ENCODE measurements at places on chromosomes 12 and 14.

GRCh38 chr12:62516927-62517326 lies 50.3 kb downstream of the MON2 start:
- no peak for DNase-seq

GRCh38 chr14:21940887-21941856 lies 267.6 kb upstream of the OR4E1 start:
- peak; percentile 10 for DNase-seq

GRCh38 chr14:21791749-21792148 lies 118.1 kb upstream of the OR4E1 start:
- DNase-seq: no peak

- no peak for DNase-seq
Measured at GRCh38 chr12:89225808-89226411, 126.4 kb downstream of the DUSP6 start.

- DNase-seq: no peak
Measured at GRCh38 chr12:24901576-24902461, 47.1 kb downstream of the BCAT1 start.

- no peak for DNase-seq
Measured at GRCh38 chr12:26938701-26939062, 412 bp downstream of the FGFR1OP2 start.

GRCh38 chr12:22541496-22542155 lies 2.7 kb downstream of the C2CD5 start:
- no peak for DNase-seq

DNA sequence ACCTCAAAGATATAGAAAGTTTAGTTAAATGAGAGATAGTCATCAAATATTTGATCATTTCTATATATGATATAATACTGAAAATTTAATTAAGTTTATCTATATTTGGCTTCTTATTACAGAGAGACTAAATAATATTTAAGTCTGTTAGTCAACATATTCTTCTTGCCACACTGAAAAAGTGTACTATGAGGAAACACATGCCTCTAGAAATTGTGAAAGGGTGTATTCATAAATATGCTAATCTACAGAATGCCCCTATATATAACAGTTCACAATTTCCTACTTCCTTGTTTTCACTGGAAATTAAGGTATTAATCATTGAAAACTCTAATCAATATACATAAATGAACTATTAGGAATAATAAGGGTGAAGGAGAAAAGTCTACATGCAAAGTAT lies 31.4 kb upstream of the ETV6 start:
- no peak for DNase-seq

GRCh38 chr12:39230086-39230485 lies 212.8 kb downstream of the KIF21A start:
- DNase-seq: no peak

DNA sequence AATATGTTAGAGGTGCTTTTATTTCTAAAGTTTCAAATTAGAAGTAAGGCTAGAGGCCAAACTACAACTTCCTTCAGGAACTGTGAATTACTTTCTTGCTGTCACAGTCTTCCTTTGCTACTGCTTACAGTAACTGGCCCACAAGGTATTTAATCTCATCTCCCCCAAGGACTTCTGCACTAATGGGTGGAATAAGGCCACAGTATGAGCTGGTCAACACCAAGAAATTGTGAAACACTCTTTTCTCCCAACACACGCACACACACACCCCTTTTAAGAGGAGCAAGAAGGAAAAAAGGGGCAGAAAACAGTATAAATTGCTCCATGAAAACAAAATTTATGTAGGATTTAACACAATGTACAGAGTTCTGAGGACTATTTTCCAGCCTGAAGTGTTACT lies 45.6 kb downstream of the SCAF11 start:
- no peak for DNase-seq

DNA sequence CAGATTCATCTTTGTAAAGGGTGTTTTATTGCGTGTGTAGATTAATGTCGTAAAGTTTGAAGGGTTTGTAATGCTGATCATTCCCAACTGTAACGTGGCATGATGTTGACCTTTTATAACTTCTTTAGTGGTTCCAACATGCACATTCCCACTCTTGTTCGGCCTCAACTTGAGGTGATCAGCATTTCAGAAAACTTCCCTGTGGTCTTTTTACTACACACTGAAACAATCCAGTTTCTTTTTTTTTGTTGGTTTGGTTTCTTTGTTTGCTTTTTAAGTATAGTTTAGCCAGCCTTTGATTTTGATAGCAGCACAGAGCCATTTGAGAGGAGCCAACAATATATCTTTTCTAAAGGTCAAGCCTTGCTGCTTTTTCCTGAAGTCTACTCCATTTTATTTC lies 22.8 kb downstream of the UTP20 start:
- DNase-seq: no peak

GRCh38 chr14:90517076-90517841 lies 120.4 kb downstream of the CALM1 start:
- no peak for DNase-seq

- no peak for DNase-seq
Measured at GRCh38 chr12:47478426-47478825, 227.4 kb downstream of the RPAP3 start.

- no peak for DNase-seq
Measured at GRCh38 chr14:102993523-102993922, 63.8 kb downstream of the CDC42BPB start.

DNA sequence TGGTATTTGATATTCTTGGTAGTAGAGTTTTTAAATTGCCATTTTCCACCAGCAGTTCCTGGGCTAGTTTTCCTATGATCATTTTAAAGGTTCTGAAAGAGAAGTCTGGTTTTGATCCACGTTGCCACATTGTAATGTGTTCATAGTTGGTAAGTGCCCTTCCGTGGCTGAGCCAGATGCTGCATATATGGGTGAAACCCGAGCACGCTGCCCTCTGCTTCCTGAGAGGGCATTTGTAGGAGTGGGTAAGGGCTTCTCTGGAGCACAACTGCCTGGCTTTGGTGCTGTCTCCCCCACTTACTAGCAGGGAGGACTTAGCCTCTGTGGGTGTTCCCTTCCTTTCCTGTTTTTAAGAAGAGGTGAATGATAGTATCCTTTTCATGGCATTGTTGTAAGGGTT lies 7.1 kb downstream of the SNRNP35 start:
- DNase-seq: no peak

DNA sequence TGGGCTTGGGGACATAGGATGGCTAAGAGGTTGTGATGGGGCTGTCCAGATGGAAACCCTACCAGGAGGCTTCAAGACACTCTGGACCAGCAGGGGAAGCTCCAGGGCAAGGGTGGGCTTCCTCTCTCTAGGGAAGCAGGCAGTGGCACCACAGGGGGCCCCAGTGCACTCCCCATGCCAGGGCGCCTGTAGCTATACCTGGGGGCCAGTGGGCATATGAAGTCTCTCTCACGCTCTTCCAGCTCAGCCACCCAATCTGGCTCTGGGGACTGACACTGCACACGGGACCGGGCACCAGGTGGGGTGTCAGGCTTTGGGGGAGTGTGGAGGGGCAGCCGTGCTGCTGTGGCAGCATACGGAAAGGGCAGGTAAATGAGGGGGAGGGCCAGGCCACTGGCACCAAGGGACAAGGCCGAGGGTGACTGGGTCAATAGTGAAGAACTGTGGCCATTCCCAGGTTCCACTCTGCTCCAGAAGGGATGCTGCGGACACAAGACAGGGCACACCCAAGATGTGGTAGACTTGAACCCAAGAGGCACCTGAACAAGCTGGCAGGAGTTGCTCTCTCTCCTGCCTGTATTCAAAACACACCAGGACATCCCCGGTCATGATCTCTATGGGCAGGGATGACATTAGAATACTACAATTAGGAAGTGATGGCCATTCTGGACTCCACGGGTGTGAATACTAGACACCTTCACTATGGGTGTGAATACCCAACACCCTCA lies 27.5 kb downstream of the RFLNA start:
- DNase-seq: no peak

- no peak for DNase-seq
Measured at GRCh38 chr12:130164936-130165335, 2.7 kb downstream of the FZD10 start.
